ENCODE measurements at places on chromosomes 2 and 18.
A peak's percentile ranks its signal among the peaks of the same experiment; 100 is the strongest.

- DNase-seq, result no peak
Observed at GRCh38 chr2:238700117-238700457, 147.8 kb upstream of the TWIST2 start.

DNA sequence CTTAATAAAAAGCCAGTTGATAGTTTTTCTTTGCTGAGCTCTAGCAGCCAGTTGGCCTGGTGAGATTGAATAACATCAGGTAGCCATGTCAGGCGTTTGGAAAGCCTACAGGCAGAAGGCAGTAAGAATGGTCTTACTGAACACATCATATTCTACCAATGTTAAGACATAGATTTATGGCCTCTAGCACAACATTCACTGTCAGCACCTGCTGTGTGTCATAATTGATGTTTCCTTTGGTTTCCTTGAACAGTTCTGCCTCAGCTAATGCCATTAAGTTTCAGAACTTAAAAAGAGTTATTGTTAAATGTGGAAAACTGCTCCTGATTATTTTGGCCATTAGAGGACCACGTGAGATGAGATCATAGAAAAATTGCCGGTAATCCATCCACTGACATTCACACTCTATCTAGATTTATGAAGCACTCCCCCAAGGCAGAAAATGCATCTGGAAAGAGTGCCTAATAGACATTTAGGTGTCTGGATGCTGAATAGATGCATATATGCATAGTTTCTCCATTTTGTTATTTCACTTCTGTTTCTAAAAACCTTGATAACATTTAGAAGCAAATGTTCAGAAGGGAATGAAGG, 434.7 kb downstream of the PTPRM start:
- DNase-seq, result no peak

DNA sequence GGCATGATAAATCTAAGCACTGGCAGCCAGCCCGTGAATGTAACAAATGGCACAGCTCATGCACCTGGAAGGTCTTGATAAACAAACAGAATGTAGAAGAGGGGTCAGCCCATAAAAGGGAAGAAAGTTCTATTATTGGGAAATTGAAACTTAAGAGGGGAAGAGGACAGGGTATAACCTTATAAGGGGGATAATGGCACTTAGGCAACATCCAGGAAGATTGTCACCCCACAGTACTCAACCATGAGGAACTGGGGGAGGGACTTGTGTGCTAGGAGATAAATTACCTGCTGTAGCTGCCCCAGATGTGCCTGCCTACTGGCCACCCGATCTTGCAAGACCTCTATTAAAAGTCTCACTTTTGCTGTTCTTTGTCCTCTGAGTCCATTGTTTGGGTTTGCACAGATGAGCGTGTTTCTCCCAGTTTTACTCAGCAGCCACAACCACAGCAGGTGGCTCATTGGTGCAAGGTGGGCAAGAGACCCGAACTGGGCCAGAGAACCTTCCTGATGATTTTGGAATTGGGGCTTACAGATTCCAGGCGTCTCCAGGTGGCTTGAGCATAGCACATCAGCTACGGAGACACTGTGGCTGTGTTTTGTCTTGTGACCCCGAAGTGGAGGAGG, 79.0 kb upstream of the TAF1B start:
- peak; percentile 14 for DNase-seq

DNA sequence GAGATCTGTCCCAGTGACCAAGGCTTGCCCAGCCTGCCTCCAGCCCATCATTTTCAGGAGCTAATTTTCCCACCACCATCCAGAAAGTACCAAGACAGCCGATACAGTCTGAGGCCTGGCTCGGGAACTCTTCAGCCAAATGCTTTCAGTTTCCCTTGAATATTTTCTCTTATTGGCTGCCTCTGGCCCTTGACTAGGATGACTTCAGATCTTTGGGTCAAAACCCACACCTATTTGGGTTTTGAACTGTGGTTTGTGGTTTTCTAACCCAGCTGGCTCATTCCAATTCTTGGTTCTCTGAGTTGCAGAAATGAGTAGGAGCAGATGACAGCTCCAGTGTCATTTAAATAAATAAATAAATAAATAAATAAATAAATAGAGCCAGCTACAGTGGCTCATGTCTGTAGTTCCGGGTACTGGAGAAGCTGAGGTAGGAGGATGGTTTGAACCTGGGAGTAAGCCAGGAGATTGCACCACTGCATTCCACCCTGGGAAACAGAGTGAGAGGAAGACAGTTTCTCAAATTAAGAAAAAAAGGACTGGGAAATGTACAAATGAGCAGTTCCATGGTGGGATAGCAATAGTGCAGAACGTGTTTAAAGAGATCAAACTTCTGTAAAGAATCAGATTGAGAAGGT, 465.0 kb upstream of the SOX11 start:
- DNase-seq, result no peak

DNA sequence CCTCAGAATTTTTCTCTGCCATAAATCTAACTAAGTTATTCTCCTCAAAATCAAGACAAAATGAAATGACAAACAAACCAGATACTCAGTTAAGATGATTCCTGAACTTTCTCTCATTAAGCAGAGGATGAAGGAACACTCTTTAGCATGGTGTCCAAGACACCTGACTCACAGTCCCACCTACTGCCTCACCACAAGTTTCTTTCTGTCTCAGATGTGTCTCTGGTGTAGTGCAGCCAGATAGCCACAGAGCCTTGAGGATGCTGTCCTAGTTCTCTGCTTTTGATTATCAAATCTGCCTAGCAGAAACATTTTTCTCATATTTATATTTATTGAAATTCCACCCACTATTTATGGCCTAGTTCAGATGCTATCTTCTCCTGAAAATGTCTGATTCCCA, 103.6 kb upstream of the TMEM200C start:
- no peak for DNase-seq

- no peak for DNase-seq
Observed at GRCh38 chr2:241199286-241199685, 10.8 kb downstream of the ANO7 start.

DNA sequence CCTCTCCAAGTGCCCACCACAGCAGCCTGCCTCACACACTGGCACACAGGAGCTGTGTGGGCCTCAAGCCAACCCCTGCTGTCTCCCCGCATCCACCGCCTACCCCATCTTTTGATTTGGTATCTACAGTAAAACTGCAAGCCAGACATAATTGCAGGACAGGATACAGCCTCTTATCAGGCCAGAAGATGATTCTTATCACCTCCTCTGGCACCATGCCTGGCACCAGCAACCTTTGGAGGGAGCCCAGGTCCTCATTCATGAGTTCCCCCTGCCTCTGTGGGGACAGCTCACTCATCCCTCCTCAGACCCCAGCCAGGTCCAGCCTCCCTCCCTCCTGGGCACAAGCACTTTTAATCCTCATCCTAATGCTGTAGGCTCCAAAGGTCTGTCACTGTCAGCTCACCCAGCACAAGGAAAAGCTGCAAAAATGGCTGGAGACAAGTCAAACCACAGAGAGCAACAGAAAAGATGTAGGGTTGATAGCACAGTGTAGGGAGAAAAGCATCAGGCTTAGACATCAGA, 9.7 kb downstream of the RAB11FIP5 start:
- DNase-seq, result no peak

DNA sequence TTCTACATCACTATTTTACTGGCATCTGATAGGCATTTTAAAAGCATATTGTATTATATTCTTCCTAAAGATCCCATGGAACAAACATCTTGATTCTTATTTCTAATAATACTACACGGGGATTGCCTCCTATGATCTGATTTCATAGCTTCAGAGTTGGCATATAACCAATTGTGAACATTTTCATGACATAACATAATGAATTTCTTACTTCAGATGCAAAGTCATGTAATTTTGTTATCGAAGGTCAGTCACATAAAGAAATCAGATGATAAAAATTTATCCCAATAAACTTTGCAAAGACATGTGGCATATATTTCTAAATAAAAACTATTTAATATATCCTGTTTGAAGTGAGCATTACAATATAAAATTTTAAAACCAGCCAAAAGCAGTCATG, 93.3 kb downstream of the COL5A2 start:
- DNase-seq, result no peak

GRCh38 chr2:134275058-134275862, 21.4 kb downstream of the MGAT5 start:
- DNase-seq, result no peak

GRCh38 chr2:140747665-140748064, 1383.2 kb downstream of the LRP1B start:
- no peak for DNase-seq

DNA sequence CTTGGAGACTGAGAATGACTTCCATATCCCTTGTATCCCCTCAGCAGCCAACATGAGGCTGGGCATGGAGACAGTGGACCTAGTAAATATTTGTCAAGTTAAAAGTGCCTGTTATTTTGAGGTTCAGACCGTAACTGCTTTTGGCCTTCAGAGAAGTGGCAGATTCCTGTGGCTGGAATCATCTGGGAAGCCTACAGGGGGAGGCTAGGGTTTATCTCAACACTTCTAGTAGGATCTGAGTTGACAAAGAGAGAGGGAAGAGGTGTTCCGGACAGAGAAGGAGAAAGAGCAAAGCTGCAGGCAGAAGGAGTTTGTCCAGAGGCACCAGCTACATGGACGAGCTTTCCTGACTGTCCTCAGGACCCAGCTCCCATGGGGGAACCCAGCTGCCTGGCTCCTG, 27.0 kb downstream of the SLC14A2 start:
- no peak for DNase-seq

DNA sequence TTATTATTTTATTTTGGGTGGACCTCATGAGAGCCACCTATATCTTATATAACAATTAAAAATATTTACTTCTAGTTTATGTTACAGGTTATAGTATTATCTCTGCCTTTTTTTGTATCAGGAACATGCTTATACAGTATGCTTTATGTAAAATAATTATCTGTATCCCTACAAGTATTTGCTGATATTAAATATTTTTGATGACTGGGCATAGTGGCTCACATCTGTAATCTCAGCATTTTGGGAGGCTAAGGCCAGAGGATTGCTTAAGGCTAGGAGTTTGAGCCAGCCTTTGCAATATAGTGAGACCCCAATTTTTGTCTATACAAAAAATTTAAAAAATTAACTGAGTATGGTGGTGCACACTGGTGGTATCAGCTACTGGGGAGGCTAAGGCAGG, 39.6 kb downstream of the MOB4 start:
- no peak for DNase-seq

GRCh38 chr2:33581872-33582271, 17.2 kb downstream of the FAM98A start:
- no peak for DNase-seq

DNA sequence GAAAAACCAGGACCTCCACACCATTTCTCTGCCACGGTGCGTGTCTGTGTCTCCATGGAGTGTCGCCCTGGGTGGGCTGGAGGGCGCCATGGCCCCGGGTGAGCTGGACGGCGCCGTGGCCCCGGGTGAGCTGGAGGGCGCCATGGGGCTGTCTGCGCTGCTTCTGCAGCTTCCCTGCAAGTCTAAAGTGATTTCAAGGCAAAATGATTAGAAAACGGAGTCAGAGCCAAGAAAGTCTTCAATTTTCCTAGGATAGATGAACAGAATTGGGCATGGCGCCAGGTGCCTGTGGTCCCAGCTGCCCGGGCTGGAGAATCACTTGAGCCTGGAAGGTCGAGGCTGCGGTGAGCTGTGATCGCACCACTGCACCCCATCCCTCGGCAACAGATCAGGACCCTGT, 27.7 kb upstream of the NFATC1 start:
- no peak for DNase-seq
